ENCODE measurements at places on chromosomes 6 and 20.

DNA sequence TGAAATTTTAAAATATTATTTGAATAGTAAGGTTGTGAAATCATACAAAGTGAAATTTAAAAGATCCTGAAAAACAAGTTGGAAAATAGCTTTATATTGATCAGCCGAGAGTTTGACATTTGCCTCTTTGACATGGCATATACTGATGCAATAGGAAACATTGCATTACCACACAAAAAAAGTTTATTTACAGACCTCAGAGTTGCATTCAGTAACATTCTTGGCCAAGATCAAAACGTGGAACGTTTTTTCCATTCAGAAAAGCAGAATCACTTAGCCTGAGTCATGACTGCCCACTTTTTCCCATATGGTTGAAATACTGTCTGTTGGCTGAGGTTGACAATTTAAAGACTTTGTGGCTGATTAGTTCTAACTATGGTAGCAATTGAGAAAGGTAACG, 55.1 kb upstream of the BACH2 start:
- DNase-seq = no peak

GRCh38 chr6:75368864-75369402, 84.3 kb upstream of the TMEM30A start:
- no peak for DNase-seq

GRCh38 chr6:121382467-121383121, 48.3 kb upstream of the TBC1D32 start:
- DNase-seq = no peak

GRCh38 chr6:31396422-31397152, 6.8 kb upstream of the MICA start:
- peak; percentile 42 for DNase-seq

DNA sequence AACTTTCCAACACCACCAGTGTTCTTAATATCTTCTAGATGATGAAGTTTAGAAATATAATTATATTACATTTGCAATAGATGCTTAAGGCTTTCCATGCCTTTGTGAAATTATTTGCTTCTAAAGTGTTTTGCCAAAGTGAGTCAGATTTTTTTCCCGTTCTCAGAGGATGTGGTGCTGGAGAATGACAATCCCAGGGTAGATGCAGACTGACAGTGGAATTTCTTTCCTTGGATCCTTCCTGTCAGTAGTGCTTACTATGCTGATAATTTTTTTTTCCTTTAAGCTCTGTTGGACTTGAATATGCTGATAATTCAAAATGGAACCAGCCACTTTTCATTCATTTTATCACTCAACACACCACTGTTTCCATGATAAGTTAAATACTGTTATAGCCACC, 59.9 kb upstream of the SOX4 start:
- no peak for DNase-seq

DNA sequence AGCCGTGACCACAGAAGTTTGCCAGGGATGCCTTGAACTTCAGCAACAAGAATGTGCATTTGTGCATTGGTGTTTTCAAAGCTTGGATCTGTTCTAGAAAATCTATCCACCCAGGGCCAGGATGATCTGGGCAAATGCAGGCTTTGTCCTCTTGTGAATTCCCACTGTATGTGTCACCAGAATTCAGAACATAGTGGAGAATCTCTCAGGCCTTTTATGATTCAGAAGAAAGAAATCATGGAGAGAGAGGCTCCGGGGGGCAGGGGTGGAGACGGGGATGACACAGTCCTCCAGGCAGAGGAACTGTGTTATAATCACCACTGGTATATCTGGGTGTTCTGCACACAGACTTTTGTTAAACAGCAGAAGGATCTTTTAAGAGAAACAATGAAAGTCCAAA, 304.1 kb downstream of the CDH4 start:
- no peak for DNase-seq

- no peak for DNase-seq
Measured at GRCh38 chr6:16212276-16212675, 26.1 kb upstream of the GMPR start.

DNA sequence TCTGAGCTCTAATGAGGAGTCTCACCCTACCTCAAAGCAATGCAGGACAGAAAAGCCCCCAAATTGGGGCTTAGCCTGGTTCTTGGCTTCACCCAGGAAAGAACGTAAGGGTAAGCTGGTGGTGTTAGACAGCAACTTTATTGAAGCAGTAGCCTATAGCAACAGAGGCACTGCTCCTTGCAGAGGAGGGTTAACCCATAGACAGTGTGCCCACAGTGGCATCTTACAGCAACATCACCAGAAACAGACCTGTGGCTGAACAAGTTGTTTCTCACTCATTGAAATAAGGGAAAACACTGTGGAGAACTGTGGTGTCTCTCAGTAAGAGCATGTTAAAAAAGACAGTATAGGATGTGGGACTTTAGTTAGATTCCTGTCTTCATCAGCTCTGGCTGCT, 80.4 kb upstream of the SPTLC3 start:
- no peak for DNase-seq

DNA sequence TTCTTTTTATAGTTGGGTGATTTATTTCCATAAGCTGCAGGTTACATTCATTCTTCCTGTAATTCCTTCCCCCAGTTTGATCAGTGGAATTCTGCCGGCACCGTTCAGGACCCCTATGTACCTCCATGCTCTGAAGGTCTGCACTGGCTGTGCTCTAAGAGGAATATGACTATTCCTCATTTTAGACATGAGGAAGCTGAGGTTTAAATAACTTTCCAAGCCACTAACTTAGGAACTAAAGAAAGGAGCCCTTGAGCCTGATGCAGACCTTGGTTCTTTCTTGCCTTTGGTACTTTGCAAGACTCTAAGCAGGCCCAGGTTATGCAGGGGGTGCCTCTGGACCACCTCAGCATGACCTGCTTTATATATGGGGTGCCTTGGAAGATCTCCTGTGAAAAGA, 318.5 kb downstream of the QKI start:
- no peak for DNase-seq

DNA sequence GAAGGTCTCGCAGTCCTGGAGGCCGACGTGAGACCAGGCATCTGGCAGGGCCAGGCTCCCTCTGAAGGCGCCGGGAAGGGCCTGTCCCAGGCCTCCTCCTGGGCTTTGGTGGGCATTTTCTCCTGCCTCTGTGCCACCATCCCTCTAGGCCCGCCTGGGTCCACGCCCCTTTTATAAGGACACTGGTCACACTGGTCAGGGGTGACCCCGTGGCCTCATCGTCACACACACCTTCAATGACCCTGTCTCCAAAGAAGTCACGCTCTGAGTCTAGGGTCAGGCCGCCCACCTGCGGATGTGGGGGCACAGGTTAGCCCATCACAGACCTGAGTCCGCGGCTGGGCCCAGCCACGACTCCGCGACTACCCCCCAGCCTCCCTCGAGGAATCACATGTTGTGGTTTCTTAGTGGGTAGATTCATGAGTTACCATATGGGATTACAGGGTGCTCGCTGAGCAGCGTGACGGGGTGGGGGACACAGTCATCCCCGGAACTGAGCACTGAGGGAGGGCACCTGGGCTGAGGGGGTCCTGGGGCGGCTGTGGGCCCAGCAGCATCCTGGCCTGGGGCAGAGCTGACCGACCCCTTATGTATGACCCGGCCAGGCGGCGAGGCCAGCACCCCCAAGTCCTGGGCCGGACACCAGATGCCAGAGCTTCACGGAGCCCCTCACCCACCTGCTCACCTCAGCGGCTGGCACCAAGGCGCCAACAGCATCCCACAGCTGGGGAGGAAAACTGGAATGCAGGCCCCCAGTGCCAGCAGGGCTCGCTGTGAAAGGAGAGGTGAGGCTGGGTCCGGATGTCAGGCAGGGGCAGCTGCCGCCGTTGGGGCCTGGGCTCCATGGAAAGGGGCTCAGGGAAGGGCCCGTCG, 115.9 kb downstream of the DLL1 start:
- DNase-seq = no peak

GRCh38 chr6:286681-287488, 5.4 kb upstream of the DUSP22 start:
- no peak for DNase-seq

GRCh38 chr20:62518911-62519310, 43.1 kb upstream of the GATA5 start:
- no peak for DNase-seq

DNA sequence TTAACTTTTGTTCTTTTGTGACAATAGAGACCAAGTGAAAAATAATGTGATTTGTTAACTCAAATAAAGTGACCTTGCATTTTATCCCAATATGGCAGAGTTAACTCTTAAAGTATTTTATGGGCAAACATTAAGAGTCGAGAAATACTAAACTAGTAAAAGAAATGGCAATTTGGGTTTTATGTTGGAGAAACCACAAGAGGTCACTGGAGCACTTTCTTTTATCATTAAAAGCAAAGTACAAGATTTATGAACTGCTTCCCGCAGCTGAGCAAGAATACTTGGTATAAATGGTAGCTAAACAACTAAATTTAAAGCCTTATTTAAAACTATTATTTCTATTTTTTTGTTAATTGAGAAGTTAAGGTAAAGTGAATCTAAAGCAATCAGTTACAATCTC, 33.5 kb upstream of the MCM9 start:
- no peak for DNase-seq

GRCh38 chr6:83854001-83854501, 891 bp downstream of the RIPPLY2 start:
- no peak for DNase-seq

GRCh38 chr6:157592541-157592940, 211.6 kb downstream of the ZDHHC14 start:
- DNase-seq = no peak

DNA sequence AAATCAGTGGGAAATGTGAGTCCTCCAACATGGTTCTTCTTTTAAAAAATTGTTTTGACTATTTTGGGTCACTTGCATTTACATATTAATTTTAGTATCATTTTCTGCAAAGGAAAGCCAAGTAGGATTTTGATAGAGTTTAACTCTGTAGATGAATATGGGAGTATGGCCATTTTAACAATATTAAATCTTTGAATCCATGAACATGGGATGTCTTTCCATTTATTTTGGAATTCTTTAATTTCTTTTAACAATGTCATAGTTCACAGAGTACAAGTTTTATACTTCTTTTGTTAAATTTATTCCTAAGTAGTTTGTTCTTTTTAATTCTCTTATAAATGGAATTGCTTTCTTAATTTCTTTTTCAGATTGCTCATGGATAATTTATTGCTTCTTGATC, 56.5 kb upstream of the ARMC2 start:
- no peak for DNase-seq

DNA sequence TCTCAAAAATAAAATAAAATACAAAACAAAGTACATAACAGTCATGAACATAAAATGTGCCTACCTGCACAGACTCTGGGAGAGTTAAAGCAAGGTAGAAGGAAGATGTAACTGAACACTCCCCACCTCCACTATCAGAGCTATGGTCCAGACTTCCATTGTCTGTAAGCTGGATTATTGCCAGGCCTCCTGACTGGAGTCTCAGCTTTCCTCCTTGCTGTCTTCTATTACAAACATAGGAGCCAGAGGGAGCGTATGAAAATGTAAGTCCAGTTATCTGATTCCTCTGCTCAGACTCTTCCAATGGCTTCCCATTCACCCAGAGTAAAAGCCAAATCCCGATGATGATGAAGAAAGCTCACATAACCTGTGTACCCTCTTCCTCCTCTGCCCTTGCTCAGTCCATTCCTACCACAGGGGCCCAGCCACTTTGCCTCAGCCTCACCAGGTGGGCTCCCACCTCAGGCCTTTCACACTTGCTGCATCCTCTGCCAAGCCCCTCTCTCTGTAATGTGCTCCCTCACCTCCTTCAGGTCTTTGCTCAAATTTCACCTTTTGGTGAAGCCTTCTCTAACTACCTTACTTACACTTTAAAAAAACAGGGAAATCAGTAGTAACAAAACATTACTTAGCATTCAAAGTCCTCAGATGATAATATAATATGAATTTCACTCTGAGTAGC, 194.1 kb downstream of the RIMS1 start:
- no peak for DNase-seq

DNA sequence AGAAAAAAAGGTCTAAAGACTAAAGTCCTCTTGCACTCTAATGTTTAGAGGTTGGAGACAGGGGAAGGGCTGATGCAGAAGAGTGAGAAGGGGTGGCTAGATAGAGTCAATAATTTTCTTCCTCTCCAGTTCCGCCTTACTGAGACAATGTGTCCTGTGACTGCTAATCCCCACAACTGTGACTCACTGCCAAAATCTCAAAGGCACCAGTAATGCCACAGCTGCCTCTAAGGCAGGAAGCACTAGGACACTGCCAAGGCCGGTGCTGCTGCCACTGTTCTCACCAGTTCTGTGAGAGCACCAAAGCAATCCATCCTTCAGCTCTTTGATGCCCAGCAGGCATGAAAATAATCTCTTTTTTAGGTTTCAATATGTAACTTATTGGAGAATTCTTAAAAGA, 701.9 kb upstream of the MAP3K7 start:
- no peak for DNase-seq

GRCh38 chr6:122696079-122696478, 83.4 kb upstream of the FABP7 start:
- DNase-seq = no peak

DNA sequence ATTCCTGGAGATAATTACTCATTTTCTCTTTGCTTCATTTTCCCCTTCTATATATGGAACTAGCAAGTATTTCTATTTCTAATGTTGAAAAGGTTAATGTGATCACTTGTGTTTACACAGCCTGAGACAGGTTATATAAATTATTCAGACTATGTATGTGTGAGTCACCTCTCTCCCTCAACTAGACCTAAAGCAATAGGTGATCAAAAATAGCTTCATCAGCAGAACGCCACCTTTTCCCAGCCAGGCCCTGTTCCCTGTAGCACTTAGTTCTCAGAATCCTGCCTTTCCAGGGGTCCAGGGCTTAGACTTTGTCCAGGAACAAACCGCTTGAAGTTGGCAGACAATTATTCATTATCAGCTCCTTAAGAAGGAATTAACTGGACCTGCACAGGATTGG, 125.3 kb upstream of the EXOC2 start:
- DNase-seq = no peak

DNA sequence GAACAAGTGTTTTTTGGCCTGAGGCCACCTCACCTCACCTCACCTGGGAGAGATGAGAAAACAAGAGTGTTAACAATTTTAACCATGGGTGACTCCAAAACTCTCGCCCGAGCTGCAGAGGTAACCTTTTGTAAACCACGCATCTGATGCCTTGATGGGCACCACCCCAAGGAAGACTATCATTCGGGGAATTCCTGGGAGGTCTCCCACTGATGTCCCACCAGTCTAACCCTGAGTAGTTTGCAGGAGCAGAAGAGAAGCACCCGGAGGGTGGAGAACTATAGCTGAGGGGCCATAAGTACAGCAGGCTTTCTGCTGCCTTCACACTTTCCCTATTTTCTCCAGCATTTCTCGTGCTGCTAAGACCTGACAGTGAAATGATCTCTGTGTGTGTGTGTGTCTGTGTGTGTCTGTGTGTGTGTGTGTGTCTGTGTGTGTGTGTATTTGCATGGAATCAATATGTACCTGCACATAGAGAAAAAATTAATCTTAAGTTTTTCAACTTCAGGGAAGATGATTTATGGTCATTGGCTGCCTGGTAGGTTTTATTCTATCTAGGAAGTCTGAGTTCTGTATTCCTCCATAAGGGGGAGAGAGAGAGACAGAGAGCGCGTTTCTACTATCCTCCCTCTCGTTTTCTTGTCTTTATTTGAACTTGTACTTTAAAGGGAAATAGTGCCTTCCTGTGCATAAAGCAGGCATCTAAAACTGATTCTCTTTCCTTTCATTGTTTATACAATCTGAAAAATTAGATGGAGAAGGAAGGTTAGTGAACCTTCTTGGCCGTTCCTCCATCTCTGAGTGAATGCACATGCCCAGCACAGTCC, 75.8 kb downstream of the CAP2 start:
- DNase-seq = no peak

GRCh38 chr20:63015662-63016361, 9.0 kb upstream of the BHLHE23 start:
- no peak for DNase-seq

All from GM18507 (cell line).